ENCODE measurements at places on chromosomes 7 and 10. TPM values are rescaled to one million over a fixed set of nuclear protein-coding genes. Genes with fewer than 3 reads are reported as not detected.

DNA sequence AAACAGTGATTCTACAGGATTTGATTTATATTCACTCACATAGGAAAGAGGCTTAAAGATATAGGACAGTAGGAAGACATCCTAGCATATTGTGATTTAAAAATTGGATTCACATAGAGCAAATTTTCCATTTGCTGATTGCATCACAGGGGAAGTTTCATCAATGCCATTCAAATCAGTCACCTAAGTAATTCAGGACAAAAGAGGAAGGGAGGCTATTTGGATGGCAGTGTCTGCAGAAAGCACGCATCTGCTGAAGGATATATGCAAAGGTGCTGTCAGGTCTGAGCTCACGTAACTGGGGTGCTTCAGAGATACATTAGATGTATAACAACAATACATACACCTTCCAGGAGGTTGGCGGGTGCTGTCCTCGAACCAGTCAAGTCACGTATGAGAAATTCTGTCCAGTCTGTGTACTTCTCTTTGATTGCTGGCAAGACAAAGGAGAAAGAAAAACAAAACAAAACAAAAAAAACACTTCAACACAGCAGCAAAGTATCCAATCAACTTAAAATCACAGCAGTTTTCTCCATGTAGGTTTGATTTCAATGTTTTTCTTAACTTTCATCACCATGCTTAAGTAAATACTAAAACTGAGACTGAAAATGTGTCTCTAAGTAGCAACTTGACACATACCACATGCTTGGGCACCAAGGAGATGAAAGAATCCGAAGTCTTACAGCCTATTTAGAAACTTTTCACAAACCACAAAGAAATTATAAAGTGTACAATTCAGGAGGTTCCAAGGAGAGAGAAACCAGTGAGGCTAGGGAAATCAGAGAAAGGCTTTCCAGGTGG, 125.1 kb downstream of the SFMBT2 start:
- DNase-seq = no peak

OR13A1 gene
- 0.38 TPM for total RNA-seq

DNA sequence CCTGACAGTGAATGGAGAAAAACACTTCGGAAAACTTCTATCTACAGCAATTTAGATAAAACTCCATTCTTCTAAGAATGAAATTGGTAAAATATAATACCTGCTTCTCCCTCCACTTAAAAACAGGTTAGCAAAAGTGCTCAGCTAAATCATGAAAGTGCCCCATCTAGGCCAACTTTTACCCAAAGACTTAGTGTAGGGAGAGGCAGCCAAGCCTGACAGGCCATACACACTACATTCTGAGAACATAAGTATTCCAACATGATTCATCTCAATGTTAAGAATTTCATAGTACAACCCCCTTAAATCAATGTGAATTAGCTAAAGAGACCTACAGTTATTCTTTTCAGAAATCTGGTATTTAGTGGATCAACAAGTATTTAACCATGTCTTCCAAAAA, 7.2 kb downstream of the FAM3C start:
- no peak for DNase-seq

CPVL gene
- total RNA-seq = 22.1 TPM

- no peak for DNase-seq
Measured at GRCh38 chr7:135980012-135980551, 2.9 kb upstream of the MTPN start.

CYP26C1 gene
- total RNA-seq = 0.29 TPM

All from progenitor cell of endocrine pancreas (in vitro differentiated cells).